NCI-H2029 (cell line): ENCODE measurements at places on chromosomes 11 and 22.

DNA sequence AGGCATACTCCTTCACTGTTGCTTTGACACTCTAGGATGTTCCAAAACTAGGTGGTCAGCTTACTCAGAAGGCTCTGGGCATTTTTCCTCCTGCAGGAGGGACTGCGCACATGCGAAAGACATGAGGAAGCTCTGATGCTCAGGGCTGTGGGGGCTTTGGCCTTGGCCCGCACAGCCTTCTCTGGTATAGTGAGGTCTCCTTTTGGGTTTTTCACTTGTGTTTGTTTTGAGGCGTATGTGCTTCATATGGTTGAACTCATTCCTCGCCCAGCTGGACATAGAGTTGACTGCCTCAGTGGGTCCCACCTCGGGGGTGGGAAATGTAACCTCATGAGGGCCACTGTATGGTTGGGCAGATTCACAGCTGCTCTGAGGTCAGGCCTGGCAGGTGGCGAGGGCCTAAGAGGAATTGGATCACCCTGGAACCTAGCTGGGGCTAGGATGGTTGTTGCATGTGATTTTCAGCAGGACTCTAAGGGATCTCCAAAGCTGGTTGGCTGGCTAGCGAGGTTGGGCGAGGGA, 63.7 kb downstream of the PTPRJ start:
- DNase-seq, result no peak

DNA sequence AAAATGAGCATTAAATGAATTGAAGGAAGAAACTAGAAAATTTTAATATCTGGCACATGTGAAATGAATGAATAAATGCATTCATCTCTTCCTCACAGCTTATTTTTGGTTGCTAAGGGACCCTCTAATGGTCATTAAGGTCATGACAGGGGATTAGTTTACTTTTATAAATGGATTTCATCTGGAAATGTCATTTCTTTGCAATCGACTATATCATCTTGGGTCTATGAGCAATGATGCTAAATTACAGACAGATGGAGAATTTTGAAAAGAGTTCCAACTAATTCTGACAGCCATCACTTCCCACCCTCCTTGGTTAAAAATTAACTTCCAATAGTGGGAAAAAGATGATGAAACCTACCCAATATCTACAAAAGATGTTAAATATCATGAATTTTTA, 98.0 kb downstream of the KIF18A start:
- no peak for DNase-seq

- DNase-seq, result no peak
These were observed 1.5 kb upstream of the TOLLIP start for GRCh38 chr11:1310772-1311468.

- peak; percentile 14 for DNase-seq
These were observed 42.1 kb upstream of the CRTAM start for GRCh38 chr11:122796128-122796717.

GRCh38 chr22:35150183-35151107, 84.5 kb downstream of the ISX start:
- no peak for DNase-seq

DNA sequence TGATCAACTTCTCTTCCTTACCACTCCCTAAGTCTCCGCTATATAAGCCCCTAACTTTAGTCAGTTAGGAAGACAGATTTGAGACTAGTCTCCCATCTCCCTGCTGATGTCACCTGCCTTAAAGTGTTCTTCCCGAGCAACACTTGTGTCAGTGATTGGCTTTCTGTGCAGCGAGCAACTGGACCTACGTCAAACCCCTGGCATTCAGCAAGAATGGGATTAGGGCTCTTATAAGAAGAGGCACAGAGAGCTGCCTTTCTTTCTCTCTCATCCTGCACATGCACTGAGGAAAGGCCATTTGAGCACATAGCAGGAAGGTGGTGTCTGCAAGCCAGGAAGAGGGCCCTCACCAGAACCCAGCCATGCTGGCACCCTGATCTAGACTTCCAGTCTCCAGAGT, 116.6 kb upstream of the THY1 start:
- DNase-seq, result no peak

DNA sequence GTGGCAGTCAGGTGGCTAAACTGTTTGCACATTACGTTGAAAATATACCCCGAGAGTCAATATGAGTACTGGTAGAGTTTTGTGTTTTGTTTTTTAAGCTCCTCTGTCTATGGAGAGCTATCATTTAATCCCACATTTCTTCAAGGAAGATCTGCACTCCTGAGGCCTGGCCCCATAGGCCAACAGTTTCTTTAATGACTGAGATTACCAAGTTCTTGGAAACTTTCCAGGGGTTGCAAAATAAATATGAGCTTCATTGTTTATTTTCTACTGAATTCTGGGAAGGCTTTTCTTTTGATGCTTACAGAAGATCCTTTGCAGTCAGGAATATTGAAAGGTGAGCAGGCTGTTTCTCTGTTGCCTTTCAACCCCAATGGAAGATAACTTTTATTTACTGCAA, 452.0 kb downstream of the JRKL start:
- no peak for DNase-seq

DNA sequence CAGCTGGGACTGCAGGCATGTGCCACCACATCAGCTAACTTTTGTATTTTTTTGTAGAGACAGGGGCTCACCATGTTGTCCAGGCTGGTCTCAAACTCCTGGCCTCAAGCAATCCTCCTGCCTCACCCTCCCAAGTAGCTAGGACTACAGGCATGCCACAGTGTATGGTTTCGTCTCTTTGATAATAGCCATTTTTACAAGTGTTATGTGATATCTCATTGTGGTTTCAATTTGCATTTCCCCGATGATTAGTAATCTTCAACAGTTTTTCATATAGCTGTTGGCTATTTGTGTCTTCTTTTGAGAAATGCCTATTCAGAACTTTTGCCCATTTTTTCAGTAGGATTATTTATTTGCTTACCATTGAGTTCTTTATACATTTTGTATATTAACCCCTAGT, 9.0 kb upstream of the MTMR3 start:
- no peak for DNase-seq

DNA sequence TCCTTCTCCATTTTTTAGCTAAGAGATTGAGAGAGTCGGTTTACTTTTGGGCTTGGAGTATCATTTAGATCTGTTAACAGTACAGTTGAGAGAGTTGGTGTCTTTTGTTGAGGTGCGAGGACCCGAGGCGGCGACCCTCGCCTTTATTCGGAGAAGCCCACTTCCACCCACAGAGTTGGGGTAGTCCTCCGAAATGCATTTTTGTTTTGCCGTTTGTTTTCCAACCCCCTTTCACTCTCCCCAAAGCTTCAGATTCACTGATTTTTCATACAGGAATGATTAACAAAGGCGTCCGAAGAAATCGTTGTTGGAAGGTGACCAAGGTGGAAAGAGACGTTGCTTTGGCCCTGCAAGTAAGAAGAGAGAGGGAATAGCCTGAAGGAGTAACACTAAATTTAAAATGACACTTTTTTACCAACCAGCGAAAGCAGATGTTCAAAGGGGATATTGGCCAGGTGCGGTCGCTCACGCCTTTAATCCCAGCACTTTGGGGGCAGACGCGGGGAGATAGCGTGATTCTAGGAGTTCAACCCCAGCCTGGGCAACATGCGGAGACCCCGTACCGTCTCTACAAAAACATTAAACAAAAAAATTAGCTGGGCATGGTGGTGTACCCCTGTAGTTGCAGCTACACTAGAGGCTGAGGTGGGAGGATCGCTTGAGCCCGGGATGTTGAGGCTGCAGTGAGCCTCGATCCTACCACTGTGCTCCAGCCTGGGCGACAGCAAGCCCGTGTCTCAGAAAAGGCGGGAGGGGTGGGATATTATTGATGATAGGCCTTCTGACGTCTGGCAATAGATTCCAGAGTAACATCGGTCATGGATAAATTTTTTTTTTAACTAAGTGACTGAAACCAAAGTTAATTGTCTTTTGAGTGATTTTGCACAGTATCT, 899 bp upstream of the RAB30 start:
- DNase-seq, result no peak

GRCh38 chr11:28835790-28836189, 727.6 kb downstream of the METTL15 start:
- DNase-seq, result no peak

GRCh38 chr11:22798901-22799300, 30.7 kb downstream of the SVIP start:
- DNase-seq, result no peak

GRCh38 chr22:26671317-26672059, 14.1 kb downstream of the MIAT start:
- no peak for DNase-seq

DNA sequence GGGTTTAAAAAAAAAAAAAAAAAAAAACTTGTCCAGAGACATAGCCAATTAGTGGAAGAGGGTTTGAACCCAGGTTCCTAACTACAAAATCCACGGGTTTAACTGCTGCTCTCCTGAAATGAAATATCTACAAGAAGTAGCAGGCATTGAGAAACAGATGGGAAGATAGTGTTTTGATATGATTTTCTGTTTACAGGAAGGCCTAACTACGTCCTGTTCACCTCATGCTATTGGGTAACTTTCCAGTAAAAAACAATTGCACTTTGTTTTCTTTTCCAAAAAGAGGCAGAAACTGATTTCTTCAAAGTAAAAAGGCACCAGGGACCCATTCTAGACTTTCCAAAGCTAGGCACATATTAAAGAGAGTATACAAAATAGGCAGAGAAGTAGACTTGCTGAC, 5.9 kb upstream of the C11orf91 start:
- DNase-seq, result no peak

DNA sequence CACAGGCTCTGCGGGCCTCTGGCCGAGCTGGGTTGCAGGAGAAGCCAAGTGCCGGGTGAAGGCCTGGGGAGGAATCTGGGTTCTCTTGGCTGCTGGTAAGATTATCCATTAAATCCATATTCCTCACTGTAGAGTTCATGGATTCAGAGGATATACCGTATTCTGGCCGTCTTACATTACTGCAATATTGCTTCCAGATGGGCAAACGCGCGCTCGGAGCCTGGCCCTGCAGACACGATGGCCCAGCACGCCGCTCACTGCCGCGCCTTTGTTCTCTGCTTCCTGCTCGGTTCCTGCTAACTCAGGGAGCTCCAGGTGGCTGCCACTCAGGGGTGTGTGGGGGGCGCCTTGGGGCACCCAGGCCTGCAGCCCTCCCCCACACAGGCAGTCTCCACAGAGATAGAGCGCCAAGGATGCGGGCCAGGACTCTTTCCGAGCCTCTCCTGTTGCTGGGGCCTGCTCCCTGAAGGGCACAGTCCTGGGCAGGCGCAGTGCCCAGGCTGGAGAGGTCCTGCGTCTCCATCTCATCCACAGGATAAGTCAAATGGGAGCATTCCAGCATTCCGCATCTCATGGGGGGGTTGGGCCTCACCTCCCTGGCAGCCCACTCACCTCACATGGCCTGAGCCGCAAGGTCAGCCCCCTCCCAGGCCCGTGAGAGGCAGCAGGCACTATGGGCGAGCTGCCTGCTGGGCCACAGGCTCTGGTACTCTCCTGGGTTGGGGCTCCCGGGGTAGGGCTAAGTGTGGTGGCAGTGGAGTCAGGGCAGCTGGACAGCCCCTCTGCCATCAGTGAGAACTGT, 14.1 kb upstream of the KCNQ1OT1 start:
- no peak for DNase-seq

GRCh38 chr22:29306835-29307595, 565 bp downstream of the GAS2L1 start:
- DNase-seq, result peak; percentile 33

DNA sequence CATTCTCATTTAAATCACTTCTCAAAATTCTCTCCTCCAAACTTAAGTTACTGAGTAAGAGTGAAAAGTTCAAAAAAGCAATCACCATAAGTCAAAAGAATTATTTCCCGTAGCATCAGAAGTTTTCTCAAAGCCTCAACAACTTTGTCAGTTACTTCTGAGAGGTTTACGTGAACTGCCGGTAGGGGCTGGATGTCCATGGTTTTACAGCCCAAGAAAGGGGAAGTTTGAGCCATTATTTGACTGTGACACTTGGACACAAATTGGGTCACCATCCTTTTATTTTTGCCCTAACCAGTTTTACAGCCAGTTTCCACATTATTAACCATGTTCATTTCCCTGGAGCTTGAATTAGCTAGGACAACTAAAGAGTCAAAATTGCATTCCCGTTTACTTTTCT, 7.5 kb downstream of the POU2AF3 start:
- DNase-seq, result no peak

DNA sequence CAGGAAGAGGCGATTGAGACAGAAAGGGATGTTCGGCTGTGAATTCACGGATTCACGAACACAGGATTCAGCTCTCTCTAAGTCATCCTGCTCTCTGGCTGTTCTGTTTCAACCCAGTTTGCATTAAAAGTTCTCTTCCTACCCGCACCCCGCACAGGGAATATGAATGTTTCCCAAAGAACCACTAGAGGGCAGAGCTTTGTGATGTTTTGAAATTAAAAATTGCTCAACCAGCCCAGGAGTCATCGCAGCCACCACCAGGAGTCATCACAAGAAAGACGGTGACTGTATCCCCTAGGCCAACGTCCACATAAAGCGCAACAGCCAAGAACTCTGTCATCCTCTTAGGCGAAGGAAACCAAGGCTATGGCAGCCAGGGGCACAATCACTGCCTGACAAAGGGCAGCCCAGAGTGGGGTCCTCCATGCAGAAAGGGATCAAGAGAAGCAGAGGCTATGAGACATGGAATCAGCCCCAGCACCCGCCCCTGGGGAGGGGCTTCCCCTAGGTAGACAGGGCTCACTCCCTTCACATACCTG, 122.4 kb downstream of the WT1 start:
- no peak for DNase-seq

GRCh38 chr22:35663371-35663770, 15.1 kb downstream of the APOL6 start:
- no peak for DNase-seq

GRCh38 chr11:8586184-8586583, 7.8 kb downstream of the STK33 start:
- DNase-seq, result no peak

DNA sequence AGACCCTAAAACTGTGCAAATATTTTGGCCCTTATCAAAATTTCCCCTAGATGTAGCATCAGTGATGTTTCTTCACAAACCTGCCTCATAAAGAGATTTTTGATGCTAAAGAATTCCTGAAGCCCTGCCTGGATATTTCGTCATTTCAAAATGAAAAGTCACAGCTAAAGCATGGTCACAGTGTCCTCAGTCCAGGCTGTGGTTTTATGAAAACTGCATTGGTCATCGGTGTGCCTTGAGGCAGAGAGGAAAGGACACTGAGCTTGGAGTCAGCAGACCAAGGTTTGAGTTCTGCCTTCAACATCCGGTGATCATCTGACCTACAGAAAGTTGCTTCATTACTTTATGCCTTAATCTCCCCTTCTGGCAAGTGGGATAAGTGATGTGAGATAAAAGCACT, 34.8 kb upstream of the ALKBH3 start:
- no peak for DNase-seq

DNA sequence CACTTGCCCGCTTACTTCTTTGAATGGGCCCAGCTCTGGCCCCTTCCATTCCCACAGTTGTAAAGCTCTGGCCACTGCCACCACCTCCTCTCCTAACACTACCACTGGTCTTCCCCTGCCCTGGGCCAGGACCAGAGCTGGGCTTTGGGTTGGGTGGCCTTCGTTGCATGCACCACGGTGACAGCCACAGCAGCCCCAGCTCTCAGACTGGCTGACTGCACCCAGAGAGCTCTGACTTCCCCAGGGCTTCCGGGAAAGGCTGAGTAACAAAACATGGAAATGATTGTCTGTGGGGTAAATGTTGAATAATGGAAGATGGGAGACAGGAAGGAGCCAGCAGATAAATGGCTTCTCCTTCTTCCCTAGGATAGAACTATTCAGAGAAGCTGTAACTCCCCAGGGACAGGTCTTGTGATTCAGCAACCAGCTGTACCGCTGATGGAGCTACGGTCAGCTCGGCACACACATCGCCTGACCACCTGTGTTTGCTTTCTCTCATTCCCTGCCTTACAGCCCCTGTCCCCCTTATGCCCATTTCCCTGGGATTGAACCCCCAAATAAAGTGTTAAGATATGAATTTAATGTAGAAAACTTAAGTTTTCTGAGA, 27.6 kb downstream of the SCN4B start:
- DNase-seq, result no peak
